ENCODE measurements at places on chromosomes 5 and 9.

GRCh38 chr5:78734094-78734845 is 85.7 kb upstream of the LHFPL2 start:
- no peak for DNase-seq

DNA sequence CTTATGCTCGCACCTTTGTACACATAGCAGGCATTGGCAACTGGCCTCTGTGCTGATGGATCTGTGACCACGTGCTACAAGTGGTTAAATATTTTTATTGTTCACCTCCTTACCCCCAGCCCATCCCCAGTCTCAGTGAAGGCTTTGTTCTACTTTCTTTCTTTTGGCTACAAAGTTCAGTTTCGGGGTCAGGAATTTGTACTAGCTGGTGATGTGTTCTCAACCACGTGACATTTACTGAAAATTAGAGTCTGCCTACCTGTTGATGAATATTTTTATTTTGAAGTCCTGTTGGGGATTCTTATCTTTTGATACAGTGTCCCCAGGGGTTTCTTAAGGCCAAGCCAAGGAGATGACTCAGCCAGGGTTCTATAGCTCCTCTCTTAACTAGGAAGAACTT is 47.8 kb downstream of the C9orf57 start:
- DNase-seq, result no peak

DNA sequence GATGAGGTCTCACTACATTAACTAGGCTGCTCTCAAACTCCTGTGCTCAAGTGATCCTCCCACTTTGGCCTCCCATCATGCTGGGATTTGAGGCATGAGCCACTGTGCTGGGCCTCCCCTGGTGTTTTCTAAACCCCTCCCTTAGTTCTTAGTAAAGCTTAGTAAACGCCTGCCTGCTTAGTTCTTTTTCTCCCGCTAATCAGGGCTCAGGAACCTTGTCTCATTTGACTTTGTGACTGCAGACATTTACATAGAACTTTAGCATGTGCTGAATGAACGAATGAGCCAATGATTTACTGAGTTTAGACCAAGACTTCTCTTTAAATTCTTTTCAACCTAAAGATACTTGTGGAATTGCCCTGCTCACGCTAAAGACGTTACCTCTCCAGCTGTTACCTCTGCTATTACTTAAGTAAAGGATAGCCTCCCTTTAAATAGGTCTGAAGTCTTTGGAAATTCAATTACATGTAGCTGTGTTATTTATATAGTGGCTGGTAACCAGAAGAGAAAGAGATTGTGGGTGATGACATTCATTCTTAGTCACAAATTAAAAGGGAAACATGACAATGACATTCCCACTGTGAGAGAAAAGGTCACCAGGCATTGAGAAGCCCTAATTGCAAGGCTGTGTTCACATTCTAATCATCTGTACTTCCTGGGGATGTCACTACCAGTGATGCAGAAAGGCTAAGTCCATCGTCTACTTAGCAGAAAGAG is 18.6 kb upstream of the SUSD1 start:
- DNase-seq, result no peak

DNA sequence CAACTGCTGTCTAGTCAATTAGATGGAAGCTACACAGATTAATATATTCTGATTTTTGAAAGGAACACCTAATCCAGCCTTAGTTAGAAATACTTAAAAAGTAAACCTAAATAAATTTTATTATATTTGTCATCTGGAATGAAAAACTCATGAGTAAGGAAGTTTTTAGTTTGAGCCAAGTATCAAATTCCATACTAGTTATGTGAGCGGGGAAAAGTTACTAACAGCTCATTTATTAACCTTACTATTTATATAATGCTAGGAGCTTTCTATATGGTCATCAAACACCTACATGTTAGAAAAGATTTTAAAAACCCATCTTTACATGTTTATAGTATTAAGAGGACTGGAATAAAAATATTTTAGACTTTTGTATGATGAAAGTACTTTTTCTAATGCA is 41.6 kb upstream of the POU5F2 start:
- DNase-seq, result no peak

All from hypothalamus (tissue), 51 donors.